ENCODE measurements at places on chromosomes 12 and 14. TPM values are rescaled to one million over a fixed set of nuclear protein-coding genes. Genes with fewer than 3 reads are reported as not detected.

DNA sequence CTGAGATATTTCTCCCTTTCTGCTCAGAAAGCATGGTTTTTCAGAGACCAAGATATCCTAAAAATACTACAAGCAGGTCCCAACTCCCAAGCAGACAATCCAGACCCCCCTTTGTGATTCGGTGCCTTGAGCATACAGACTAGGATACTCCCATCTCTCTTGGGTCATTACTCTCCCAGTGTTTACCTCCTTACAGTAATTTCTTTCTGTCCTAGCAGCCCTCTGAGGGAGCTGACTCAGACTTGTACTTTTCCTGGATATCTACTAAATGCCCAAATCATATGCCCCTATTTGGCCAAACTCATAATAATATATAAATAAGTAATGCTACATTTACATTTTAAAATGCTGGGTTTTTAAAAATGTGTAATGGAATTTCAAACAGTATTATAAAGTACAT, 355.6 kb downstream of the LRIG3 start:
- no peak for DNase-seq

DNA sequence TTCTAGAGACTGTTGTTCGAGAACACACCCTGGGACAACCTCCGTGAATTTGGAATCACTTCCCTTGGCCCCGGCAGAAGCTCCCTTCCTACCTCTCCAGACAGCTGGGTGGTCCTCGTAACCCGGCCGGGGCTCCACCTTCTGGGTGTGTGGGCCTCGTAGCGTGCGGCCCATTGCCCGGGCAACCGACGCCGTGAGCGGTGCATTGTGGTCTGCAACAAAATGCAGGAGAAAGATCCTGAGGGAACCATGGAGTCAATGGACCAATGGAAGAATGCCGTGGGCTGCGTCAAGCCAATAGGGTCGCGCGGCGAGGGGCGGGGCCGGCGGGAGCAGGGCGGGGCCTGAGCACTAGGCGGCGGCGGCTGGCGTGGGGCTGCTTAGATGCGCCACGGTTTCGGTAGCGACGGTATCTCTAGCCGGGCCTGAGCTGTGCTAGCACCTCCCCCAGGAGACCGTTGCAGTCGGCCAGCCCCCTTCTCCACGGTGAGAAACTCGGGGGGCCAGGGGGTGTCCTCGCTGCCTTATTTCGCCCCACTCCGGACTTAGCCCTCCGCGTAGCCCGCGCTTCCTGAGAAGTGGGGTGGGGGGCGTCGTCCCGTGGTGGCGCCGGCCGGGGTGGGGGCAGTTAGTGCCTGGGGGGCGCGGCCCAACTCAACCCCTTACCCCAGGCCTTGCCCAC, at the start of gene DYNLL1:
Gene DYNLL1 (plus strand): TSS at position 383 of the 682 bp plus-strand sequence. CDS start 309 bp downstream, outside the sequence.
- peak; percentile 88 for DNase-seq

DNA sequence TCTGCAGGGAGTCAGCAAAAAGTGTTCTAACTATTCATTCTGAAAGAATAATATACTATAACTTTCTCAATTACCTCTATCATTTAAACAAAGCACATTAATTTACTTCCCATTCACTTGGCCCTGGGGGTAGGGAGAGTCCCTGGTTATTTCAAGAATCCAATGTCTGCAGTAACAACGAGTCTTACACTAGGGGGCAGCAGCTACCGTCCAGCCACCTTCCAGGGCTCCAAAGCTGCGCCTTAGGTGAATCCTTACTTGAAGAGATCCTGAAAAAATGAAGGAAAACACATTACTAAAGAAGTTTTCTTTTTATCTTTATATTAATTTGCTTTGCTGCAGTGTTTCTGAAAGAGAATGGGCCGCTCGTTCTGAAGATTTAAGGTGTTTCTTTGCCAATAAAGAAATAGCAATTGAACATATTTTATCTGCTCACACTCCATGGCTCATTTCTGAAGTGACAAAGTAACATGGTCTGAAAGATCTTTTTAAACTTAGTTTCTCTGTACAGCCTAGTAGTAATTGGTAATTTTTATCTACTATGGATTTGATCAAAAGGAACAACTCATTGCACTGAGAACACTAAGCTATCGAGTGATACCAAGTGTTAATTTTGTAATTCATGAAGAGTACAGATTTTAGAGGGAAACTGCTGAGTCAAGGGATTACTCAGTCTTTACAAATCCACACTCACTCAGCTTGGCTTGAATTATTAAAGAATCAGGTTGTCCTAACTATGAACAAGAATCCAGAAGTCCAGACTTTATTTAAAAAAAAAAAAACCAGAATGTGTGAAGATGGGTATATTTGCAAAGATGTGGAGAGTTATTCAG, 27.6 kb downstream of the BHLHE41 start:
- peak; percentile 78 for DNase-seq

GRCh38 chr12:131218026-131218922, 264.6 kb downstream of the ADGRD1 start:
- DNase-seq: no peak

DNA sequence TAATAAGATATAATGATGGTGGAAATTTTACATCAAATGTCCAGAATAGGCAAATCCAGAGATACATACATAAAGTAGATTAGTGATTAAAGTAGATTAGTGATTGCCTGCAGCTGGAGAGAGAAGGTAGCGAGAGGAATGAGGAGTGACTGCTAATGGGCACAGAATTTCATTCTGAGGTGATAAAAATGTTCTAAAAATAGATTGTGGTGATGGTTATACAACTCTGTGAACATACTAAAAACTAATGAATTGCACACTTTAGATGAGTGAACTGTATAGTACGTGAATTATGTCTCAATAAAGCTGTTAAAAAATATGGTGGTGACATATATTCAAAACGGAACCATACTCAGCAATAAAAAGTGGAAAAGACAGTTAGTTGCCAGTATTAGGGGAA, 41.7 kb downstream of the PPP2R5E start:
- DNase-seq: no peak

DNA sequence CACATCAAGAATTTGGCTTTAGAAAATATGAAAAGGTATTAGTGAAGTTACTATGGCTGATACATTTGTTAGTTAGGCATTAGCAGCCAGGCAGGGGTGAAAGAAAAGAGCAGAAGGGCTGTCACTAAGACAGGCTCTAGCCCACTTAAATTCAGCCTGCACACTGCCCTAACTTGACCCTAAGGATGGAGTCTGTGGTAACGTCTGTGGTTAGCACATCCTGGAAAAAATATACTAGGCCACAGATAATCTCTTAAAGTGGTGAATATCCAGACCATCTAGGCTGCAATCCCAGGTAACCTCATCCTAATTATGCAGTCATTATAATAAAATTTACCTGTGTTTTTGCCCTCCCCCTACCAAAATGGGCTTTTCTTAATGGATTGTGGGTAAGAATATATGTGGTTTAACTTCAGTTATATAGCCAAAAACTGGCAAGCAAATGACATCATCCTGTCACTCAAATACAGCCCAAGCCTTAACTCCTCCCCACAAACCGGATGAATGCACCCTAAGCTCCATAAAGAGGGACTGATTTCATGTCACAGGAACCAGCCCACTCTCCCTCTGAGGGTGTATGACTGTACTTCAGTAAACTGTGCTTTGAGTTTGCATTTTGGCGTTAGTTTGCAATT, 440.9 kb downstream of the LRFN5 start:
- DNase-seq: peak; percentile 0

DNA sequence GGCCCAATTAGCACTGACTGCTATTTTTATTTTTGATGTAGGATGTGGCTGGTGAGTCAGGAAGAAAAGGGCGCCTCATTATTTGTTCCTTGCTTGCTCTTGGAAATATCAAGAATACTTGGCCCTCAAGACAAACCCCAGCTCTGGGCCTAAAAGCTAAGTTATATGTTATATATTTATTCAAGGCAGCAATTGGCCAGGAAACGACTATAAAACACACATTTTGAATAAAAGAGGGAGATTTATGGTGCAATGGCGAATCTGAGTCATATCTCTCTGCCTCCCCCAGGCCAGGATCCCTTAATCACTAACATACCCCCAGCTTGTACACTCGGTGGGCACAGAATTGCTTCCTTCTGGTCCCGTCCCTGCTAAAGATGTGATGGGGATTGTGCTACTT, 63.3 kb downstream of the TBX5 start:
- DNase-seq: no peak

- no peak for DNase-seq
These were observed 21.3 kb upstream of the FAM234B start for GRCh38 chr12:13022851-13023271.

- peak; percentile 60 for DNase-seq
These were observed 111.9 kb downstream of the CALM1 start for GRCh38 chr14:90508536-90509254.

GRCh38 chr14:29926228-29926627, 1.4 kb downstream of the PRKD1 start:
- no peak for DNase-seq

GRCh38 chr12:56221232-56221756, 428 bp downstream of the RNF41 start:
- peak; percentile 23 for DNase-seq

- DNase-seq: peak; percentile 94
These were observed 34.5 kb downstream of the FBRSL1 start for GRCh38 chr12:132524405-132524804.

DNA sequence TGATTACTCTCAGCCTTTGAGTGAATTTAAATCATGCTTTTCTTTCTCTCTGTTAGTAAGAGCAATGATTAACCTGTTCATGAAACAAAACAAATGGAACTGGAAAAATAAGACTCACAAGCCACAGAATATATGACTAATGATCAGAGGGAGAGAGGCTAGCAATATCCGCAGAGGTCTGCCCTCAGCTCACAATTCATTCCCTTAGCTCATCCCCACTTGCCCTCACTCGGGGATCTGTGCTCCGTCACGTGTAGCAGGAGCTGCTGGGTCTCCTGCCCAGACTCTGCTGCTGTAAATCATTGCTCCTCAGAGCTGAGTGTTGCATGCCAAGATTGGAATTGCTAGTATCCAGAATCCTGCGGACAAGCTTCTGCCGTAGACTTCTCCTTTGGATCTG, 53.1 kb upstream of the GNG2 start:
- DNase-seq: no peak

GRCh38 chr12:54579258-54579657, 9.2 kb downstream of the PPP1R1A start:
- DNase-seq: no peak

GRCh38 chr14:98878282-98878681, 393.7 kb downstream of the BCL11B start:
- no peak for DNase-seq

GRCh38 chr14:72675126-72675525, 218.8 kb downstream of the DPF3 start:
- DNase-seq: no peak

DNA sequence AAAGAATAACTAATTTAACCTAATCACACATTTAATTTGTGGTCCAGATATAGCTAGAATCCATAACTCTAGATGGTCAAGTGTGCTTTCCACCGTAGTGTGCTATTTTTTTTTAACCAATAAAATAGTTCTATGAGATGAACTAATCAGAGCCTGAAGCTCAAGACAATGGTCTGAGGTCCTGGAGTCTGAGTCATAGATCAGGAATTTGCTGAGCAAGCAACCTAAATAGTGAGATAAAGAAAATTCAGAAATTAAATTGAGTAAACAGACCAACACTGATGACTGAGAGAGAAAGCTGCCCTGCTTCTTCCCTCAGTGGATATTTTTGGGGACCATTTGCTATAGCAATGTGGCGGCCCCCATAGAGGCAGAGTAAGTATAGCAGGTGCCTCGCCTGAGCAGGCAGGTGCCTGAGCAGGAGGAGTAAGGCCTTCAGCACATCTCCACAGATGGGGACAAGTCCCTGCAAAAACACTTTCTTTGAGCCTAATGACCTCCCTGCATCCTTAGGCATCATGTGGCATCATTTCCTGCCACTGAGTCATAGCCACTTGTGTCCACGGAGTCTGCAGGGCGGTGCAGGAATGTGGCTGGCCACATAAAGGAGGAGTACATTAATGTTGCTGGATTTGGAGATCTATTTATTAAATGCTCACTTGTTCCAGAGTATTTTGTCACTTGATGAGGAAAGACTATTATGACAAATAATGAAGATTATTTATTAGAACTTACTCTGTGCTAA, 13.9 kb upstream of the CLEC4E start:
- DNase-seq: peak; percentile 56

DNA sequence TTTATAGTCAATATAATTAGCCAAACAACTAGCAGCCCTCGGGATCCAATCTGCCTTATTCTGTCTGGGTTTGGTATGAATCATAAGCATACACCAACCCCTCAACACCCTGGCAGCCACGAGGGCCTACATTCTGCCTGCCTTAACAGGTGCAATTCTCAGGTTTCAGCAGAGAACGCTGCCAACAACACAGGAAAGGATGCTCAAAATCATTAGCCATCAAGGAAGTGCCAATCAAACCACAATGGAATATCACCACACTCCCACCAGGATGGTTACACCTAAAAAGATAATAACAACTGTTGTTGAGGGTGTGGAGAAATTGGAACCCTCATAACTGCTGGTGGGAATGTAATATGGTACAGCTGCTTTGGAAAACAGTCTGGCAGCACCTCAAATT, 122.8 kb downstream of the TTC7B start:
- peak; percentile 69 for DNase-seq

DNA sequence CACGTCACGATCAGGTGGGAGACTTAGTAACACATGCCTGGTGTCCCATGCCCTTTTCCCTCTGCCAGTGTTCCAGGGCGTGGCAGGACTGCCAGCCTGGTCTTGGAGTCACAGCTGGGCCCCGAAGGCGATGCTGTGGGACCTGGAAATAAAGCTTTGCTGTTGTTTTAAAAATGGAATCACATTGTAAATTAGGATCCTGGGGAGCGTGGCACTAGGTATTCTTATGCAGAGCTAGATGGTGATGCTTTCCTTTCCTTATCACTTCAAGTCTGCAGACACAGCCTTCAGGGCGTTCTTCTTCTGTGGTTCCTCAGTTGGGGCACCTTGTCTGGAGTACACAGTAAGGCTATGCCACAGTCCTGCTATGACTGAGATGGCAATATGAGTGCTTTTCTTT, 64.6 kb downstream of the BICD1 start:
- no peak for DNase-seq

DNA sequence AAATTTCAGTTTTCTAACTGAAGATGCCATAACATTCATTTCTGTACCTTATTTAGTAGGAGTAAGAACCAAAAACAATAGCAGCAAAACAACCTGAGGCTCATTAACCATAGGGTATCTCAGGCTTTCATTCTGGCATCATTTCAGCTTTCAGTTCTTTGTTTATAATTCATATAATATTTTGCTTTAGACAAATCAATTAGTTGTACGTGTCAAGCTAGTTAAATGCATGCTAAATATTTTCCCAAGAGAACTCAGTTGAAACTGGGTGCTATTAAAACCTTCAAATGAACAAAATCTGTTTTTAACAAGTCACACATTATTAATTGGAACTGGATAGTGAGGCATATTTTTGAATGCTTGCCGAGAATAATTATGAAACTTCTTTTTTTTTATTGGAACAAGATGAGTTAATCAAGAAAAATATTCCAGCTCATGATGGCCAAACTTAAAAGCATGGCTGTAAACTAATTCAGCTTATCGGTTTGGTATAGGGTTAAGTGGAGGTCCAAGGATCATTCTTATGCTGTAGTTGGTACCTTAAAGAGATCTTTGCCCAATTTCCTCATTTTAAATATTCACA, 442.7 kb downstream of the BTG1 start:
- no peak for DNase-seq

GRCh38 chr12:123990511-123990910, 17.5 kb downstream of the ZNF664 start:
- DNase-seq: no peak

Gene MYL6
- 590 TPM for total RNA-seq

Gene TWF1
- 146 TPM for total RNA-seq

Gene ETFBKMT
- total RNA-seq: 1.0 TPM

Gene TAS2R14
- 1.2 TPM for total RNA-seq

Gene HCAR2
- total RNA-seq: 1.6 TPM

Gene HHIPL1
- total RNA-seq: 1.2 TPM

Gene PRB2
- total RNA-seq: not detected

Gene CACNA2D4
- total RNA-seq: not detected

Gene CRACR2A
- 0.77 TPM for total RNA-seq

Gene TROAP
- total RNA-seq: 5.2 TPM

Gene TTC8
- 11.3 TPM for total RNA-seq
